Cerebellar nuclear complex (tissue), 1 donor: ENCODE measurements at places on chromosomes 4 and X.

- no peak for DNase-seq
Observed at GRCh38 chr4:9765091-9765490, 16.3 kb upstream of the DRD5 start.

- no peak for DNase-seq
Observed at GRCh38 chr4:137659431-137659830, 127.1 kb upstream of the PCDH18 start.

- DNase-seq = no peak
Observed at GRCh38 chr4:101142259-101142658, 205.1 kb downstream of the PPP3CA start.

DNA sequence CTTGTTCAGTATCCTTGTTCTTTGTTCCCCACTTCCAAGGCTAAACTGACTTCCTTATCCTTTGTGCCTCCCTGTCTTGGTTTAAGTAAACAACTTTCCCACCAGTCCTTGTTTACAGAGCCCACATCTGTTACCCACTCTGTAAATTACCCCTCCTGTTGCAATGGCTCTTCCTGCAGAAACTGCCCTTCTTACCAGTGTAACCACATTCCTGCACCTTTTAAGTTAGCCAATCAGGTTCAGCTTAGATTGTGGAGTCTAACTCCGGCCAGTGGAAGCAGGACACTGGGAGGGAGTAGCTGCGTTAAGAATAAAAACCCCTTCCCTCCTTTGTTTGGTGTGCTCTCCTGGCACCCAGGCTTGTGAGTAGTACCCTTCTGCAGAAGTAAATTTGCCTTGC, 360.9 kb downstream of the PRDM5 start:
- DNase-seq = no peak

DNA sequence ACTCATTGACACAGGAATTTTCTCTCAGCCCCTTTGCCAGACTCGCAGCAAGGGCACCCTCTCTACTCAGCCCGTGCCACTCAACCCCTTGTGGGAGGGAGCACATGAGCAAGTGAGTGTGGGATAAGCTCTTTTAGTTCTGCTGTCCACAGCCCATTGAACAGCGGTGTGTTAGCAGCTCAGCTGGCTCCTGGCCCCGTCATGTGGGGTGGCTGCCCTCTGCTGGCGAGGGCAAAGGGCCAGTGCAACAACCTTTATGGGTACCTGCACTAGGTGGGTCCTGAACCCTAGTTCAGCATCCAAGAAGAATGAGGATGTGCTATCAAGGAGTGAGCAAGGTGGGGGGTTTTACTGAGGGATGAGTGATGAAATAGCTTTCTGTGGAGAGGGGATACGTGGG, 85.0 kb upstream of the ZNF81 start:
- DNase-seq = no peak

- DNase-seq = no peak
Observed at GRCh38 chr4:30024526-30024925, 695.6 kb upstream of the PCDH7 start.

DNA sequence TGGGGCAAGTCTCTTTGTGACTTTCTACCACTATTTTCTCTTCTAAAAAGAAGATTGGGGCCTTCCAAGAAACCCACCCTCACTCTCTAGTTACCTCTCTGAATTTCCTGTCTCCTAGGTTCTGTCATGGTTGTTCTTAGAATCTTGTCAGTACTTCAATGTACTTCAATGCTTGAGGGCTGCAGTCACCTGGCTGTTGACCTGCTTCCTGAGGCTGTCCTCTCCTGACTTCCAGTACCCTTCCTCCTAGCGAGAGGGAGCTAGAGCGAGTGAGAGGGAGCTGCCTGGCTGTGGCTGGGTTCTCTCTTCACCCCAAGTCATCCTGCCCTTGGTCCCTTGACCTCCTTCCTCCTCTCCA, 17.7 kb downstream of the CD99L2 start:
- no peak for DNase-seq

DNA sequence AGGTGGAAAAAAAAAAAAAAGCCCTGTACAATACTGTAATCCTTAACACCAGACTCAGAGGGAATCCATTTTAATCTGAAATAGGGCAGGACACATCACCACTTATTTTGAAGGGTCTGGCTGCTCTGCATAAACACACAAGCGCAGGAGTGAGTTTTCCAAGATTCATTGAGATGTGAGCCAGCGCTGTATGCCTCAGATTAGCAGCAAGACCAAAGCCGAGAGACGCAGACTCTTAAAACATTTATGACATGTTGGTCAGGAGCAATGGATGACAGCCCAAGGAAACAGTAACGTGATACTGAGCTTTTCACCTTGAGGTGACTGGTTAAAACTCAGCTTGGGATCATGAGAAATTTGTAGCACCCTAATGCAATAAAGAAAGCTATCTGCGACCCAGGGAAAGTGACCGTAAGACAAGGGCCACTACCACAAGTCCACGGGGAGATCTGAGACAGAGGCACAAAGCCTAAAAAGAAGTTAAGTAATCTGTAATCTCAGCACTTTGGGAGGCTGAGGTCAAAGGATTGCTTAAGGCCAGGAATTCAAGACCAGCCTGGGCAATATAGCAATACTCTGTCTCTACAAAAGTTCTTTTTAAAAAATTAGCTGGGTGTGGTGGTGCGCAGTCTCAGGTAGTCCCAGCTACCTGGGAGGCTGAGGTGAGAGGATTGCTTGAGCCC, 210.6 kb downstream of the COL25A1 start:
- DNase-seq = no peak

GRCh38 chr4:24071612-24072372, 181.9 kb upstream of the PPARGC1A start:
- DNase-seq = no peak

DNA sequence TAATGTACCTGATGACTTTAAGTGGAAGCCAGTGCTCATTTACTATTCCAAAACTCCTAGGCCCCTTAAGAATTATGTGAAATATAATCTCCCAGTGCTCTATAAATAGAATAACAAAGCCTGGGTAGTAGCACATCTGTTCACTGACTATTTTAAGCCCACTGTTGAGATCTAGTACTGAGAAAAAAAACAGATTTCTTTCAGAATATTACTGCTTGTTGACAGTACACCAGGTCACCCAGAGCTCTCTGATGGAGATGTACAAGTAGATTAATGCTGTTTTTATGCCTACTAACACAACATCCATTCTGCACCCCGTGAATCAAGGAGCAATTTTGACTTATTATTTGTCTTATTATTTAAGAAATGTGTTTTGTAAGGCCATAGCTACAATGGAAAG, 75.7 kb downstream of the FAM47C start:
- no peak for DNase-seq

GRCh38 chrX:20189171-20189570, 47.5 kb upstream of the EIF1AX start:
- DNase-seq = no peak

DNA sequence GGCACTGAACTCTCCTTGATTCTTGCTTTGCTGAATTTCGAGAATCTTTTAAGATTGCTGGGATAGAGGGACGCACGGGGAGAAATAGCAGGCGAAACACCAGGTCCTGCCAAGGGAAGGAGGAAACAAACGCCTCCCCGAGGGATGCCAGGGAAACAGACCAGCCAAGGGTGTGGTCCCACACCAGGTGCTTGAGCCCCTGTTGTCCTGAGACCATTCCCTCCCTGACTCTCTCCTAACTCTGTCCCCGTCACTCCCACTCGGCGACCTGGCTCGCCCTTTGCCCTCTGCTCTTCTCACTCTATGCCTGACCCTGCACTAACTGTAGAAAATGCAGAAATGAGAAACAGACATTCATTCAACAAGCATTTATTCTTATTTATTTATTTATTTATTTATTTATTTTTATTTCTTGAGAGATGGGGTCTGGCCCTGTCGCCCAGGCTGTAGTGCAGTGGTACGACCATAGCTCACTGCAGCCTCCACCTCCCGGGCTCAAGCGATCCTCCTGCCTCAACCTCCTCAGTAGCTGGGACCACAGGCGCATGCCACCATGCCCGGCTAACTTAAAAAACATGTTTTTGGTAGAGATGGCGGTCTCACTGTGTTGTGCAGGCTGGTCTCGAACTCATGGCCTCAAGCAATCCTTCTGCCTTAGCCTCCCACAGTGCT, 16.2 kb downstream of the CTAG1B start:
- DNase-seq = no peak

DNA sequence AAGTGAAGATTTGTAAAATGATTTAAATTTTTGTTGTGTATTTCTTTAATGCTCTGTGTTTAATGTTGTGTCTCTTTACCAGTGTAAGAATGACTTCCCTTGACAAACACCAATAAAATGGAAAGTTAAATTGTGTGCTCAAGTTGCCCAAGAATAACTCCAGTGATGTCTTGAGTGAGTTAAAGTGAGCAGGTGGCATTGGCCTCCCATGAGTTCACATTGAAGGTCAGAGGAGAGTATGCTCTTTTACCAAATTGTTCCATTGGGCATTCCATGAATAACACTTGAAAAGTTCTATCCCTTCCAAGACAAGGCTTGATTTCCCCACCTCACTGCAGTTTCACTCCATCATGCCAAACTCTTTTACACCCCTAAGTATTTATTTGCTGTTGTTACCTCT, 4.5 kb downstream of the ANXA5 start:
- DNase-seq = no peak

- DNase-seq = no peak
Observed at GRCh38 chr4:100208964-100209363, 18.7 kb upstream of the DDIT4L start.

DNA sequence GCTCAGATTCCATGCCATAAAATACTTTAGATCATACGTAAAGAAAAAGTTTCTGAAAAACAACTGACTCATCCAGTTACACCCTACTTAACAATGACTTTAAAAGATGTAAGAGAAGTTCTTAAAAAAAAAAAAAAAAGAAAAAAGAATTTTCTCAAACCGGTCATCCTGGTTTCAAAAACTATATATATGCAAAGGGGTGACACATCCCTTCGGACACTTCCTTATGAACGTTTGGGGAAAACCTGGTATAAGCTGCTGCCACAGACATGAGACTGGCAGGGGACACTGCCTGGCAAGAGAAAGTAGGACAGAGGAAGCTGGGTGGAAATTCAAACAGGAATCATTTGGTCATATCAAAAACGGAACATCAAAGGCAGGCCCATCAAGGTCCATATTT, 81.2 kb upstream of the PRSS48 start:
- DNase-seq = no peak

DNA sequence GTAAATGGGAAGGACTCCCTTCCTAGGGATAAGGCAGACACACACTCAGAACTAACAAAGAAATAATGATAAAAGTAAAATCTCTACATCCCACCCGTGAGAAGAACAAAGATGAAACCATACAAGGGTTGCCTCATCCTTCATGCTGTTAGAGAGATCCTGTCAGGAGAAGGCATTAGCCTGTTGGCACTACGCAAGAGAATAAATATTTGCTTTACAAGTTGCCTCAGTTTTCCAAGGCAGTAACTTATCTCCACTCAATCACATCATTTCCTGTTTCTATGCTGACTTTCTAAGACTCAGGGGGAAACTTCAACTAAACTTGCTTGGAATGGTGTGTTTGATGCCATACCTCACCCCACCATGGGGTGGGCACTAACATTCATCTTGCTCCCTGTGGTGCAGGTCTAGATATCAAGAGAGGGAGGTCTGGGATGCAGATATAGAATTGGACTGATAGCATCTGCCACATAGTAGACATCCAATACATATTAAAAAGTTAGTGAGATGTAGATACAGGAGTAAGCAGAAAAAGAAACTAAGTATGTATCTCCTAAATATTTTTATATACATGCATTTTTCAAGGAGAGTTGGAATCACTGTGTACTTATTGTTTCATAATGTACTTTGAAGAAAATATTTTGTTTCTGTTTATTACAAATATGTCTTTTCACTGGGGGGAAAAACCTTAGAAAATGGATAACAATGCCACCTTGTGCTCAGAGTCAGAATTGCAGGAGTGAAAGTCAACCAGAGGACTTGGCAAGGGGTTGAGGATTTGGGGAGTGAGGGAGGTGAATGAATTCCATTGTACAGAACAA, 57.2 kb upstream of the BEX4 start:
- peak; percentile 5 for DNase-seq

GRCh38 chr4:153745651-153746050, 14.2 kb downstream of the RNF175 start:
- DNase-seq = no peak

GRCh38 chr4:65242156-65242846, 428.0 kb downstream of the EPHA5 start:
- DNase-seq = no peak

GRCh38 chr4:7647186-7647585, 212.5 kb upstream of the PSAPL1 start:
- no peak for DNase-seq

DNA sequence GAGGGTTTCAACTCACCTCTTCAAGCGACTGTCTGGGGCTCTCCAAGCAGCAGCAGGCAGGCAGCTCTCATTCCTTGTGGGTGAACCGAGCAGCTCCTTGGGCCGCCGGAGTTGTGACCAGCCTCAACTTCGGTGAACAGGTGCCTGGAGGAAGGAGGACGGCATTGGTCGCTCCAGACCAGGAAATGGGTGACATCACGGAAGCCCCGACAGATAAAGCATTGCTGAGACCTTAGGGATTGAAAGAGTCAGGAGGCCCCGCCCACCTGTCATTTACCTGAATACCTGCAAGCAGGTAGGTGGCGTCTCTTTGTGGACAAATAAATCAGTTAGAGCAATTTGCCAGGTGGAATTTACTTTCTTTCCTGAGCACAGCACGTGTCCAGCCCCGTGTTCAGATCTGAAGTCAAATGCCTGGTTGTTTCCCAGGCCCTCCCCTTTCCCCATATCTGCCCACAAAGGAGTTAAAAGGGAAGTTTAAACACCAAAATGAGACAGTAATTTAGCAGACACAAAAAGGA, at the start of gene LNX1:
Gene LNX1, minus strand, starts transcription at position 115 of the 521 bp plus-strand sequence. CDS start 17,484 bp downstream, outside the sequence.
- no peak for DNase-seq

- no peak for DNase-seq
Observed at GRCh38 chr4:5895287-5895686, 2.4 kb upstream of the CRMP1 start.

DNA sequence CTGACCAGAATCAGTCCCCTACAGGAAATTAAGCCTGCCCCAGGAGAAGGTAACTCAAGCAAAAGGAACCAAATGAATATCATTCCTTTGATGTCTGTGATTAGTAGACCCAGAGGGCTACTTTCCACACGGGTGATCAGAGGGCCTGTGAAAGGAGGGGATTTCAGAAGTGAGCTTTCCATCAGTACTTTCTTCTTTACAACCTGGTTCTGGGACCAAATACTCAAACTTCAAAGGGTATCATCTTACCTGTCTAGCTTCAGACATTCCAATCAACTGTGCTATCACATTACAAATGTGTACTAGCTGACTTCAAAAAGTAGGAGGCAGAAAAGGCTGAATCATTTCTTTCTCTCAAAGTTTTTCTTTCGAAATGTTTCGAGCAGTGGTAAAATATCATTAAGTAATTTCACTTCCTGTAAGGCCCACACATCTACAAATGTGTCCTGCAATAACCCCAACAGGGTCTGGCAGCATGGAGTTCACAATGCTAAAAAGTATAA, 23.9 kb downstream of the ACSL4 start:
- no peak for DNase-seq

GRCh38 chrX:154068560-154068959, 29.0 kb downstream of the MECP2 start:
- no peak for DNase-seq

DNA sequence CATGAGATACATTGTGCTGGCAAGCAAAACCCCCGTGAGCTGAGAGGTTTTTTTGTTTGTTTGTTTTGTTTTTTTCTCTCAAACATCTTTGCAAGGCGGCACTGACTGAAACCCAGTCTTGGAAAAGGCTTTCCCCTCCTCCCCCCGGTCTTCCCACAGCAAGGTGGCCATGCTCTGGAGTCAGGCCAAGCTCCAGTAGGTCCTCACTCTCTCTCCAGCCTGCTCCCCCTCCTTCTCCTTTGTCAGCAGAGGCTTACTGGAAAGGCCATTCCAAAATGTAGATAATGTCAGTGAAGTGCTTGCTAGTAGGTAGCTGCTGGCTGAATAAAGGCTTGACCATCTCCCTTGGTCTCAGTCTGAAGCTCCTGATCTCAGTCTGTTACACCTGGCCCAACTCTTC, 32.6 kb downstream of the FRMPD3 start:
- no peak for DNase-seq
